Stomach (tissue), 19 donors: ENCODE measurements at places on chromosomes 2 and 18. TPM values are rescaled to one million over a fixed set of nuclear protein-coding genes. Genes with fewer than 3 reads are reported as not detected.
A peak's percentile ranks its signal among the peaks of the same experiment; 100 is the strongest.

DNA sequence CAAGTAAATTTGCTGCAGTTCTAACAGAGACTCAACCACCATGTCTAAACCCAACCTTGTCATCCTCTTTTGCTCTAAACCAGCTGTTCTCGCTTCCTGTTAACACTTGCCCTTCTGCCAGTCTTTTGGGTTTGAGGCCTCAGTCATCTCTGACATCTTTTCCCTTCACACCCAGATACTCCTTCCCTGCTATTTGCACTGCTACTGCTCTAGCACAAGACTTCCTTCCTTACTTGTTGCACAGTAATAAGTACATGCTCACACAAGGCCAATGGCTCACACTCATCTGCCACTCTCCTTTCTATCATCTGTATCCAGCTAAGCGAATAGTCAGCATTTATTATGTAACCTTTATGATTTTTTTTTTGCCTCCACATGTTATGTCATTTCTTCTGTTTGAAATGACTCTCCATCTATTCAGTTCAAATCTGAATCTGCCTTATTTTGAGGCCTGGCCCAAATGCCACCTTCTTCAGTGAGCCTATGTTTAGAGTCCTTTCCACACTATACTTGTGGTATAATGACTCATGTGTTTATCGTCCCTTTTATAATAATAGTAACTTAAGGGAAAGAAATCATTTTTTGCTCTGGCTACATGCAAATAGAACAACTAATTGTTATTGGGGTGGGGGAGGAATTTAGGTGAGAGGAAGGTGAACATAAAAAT is 22.5 kb upstream of the CDKL4 start:
- DNase-seq, result no peak

DNA sequence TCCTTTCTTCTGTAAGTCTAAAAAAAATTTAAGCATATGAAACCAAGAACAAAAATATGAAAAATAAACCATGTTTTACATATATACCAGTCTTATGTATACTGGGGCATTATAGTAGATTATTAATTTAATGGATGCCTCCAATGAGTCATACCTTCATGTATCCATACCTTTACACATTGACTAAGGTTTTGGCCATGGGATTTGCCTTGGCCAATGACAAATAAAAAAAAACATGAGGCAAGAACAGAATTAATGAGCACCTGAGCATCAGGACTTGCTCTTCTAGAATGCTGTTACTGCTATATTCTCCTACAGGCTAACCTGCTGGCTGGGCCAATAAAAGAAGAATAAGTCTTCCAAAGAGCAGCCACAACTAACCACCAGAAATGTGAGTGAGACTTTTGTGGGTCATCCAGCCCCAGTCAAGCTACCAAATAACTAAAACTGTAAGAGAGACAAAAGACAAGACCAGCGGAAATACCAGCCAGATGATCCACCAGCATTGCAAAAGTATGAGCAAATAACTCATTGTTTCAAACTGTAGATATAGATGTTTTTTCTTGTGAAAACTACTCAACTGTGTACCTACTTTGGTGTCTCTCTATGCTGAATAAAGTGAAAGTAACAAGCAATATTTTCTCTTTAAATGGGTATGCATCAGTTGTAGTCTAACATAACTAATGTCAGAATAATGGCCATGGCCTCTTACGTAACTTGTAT is 749.6 kb upstream of the VRK2 start:
- no peak for DNase-seq

GRCh38 chr2:27412419-27413152 is 3.2 kb upstream of the PPM1G start:
- DNase-seq, result no peak

DNA sequence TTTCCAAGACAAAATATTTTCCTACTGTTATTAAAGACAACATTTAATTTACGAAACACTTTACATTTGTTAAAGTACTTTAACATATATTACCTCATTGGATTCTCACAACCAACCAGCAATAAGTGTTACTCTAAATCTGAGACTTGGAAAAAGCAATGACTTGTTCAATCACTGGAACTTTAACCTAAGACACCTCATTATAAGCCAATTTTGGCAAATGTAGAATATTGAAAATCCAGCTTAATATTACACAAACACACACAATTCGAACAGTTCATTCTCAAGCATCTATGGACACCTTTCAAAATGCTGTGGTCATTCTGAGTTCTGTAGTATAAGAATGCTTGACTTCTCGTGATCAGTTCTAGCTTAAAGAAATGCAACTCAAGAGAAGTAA is 619.4 kb upstream of the CHAC2 start:
- DNase-seq, result no peak

DNA sequence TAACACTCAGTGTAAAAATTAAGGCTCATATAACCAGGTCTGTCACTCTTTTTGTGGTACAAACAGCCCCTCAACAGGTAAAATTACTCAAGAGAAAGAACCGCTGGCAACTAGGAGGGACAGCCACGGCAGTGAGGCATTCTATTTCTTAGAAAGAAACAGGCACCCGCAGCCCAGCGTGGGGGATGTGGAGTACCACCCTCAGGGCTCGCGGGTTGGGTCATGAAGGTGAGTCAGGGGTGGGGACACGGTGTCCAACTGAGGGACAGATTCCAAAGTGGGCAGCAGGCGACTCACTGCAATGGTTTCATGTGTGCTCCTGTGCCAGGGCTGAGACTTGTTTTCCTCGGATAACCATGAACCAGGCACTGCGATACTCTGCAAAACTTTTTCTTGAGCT is 129.4 kb downstream of the DTNB start:
- DNase-seq, result no peak

GRCh38 chr18:56492136-56492535 is 146.3 kb downstream of the TXNL1 start:
- no peak for DNase-seq

DNA sequence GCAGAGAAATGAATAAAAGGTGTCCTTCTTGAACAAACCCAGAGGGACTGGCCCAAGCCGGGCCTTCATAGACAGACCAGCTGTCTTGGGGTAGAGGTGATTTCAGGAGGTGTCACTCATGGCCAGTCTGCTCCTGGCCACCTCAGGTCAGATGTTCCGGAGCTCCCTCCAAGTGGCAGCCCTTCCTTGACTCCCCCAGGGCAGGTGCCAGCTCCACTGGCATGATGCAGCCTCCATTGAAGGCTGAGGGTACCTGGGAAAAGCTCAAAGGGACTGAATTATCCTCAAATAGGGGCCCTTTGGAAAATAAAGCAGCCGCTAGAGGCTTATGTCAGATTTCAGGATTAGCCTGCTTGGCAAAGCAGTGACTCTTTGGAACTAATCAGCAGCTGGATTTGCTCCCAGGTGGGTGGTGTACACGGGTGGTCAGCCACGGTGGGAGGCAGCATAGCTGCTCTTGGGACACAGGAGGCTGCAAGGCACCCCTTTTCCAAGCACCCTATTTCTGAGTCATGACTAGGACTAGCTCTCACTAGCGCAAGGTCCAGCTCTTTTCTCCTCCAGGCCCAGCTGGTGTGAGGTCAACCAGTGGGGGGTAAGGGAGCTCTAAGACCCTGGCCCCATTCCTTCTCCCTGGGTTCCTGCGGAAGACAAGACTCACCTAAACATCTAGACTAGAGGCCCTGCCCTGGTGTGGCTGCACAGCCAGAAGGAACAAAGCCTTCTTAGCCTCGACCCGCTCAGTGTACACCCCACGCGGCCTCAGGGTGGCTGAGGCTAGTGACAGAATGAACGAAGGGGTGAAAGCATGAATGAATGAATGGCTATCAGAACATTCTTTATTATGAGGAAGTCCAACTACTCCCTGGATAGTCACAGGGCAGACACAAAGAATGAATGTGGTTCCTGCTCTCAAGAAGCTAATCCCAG is 29.3 kb downstream of the HS1BP3 start:
- peak; percentile 20 for DNase-seq

DNA sequence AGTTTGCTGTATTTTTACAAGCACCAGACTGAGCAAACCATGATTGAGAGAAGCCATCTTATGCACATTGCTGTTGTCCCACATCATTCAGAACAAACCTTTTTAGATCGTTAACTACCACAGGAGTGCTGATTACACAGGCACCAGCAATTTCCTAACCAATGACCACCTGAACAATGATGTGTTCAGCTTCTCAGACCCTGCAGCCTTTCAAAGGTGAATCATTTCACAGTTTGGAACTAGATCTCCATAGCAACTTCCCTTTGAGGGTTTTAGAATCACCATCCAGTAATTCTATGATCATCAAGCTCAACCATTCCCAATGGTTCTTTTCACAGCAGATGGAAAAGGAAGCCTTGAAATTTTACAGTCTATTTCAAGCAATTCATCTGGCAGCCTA is 71.4 kb downstream of the OLA1 start:
- DNase-seq, result no peak

DNA sequence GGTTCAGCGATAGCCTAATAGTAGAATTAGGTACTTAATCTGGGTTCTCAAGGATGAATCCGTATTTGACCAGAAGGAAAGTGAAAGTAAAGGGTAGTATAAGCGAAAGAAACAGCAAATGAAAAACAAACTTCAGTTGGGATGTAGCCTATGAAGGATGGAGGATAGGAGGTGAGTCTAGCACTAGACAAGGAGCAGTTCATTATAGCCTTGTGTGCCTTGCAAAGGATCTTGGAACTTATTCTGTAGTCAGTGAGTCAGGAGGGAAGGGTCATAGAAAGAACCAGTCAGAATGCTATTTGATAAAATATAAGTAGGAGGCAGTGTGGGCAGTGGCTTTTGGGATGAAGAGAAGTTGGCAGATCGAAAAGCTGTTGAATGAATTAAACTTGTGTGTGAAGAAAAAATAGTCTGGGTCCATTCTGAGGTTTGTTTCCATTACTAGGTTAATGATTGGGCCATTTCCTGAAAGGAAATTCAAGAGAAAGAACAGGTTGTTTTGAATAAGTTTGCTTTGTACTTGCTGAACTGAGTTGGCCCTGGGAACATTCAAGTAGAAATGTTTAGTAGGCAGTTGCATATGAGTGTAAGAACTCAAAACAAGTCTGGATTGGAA is 48.5 kb downstream of the ANKRD12 start:
- DNase-seq, result no peak

DNA sequence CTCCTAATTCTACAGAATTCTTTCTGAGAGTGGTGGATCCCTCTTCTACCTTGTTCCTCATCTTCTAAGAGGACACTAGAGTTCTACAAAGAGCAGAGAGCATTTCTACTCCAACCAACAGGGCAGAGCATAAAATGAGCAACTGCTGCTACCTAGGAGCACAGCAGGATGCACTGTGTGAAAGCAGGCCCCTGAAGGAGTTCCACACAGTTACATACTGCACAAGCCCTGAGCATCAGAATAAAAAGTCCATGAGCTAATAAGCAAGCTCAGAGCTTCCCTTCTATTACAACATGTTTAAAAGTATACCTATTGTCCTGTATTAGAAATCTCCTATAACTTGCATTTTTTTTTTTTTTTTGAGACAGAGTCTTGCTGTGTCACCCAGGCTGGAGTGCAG is 8.4 kb downstream of the FHL2 start:
- DNase-seq, result no peak

DNA sequence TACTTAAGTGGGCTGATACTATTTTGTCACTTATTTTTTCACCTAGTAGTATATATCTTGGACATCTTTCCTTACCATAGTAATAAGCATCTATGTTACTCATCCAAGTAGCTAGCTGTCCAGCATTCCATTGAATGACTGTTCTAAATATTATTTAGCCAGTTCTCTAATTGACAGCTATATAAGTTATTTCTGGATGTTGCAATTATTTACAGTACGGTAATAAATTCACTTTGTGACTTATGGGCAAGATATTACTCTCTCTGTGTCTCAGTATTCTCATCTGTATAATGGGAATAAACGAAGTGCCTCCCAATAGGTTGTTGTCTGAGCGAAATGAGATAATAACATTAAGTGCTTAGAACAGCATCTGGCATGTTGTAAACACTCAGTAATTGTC is 46.6 kb upstream of the AGAP1 start:
- DNase-seq, result no peak

GRCh38 chr2:15955232-15955988 is 15.1 kb downstream of the MYCN start:
- no peak for DNase-seq

- DNase-seq, result no peak
These were observed 274.6 kb upstream of the SALL3 start for GRCh38 chr18:78704971-78705461.

GRCh38 chr18:58542426-58543159 is 86.3 kb downstream of the ALPK2 start:
- DNase-seq, result no peak

- DNase-seq, result no peak
These were observed 160.1 kb upstream of the BOD1L2 start for GRCh38 chr18:56986829-56987228.

GRCh38 chr2:181140928-181141327 is 160.5 kb downstream of the UBE2E3 start:
- DNase-seq, result no peak

GRCh38 chr2:202140522-202141252 is 67.6 kb downstream of the KIAA2012 start:
- no peak for DNase-seq

DNA sequence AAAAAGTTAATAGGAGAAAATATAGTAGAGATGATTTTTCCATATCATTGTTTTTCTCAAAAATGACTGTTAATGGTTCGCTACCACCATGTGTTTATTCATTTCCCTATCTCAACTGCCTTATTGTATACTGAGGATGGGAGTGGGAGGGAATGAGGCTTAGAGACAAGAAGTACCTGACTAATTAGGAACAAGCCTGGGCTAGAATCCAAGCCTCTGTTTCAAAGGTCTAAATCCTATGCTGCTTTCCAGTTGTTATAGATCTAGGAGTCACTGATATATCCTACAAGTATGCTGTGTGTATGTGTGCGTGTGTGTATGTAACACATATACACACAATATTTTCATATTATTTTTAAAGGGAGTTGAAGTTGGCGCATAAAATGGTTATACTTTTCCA is 465.9 kb downstream of the EPHA4 start:
- no peak for DNase-seq

DNA sequence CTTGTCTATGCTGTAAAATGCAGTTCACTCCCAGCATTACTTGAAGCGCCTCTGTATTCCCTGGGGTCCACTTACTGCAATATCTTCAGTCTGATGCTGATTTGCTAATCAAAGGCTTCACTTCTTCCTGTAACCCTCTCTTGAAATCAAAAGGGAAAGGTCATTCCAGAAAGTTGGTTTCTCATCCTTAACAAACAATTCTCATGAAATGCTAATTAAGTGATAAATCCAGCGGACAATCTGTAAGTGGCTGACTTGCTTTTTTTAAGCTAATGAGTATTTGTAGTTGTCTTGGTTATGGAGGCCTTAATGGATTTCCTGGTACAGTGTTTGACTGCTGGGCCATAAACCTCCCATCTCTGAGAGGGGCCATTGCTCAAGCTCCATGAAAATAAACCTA is 499.6 kb upstream of the HS6ST1 start:
- no peak for DNase-seq

- no peak for DNase-seq
These were observed 273.9 kb upstream of the EPAS1 start for GRCh38 chr2:46023165-46023854.

The ALK gene
- total RNA-seq, result not detected

The IL1F10 gene
- total RNA-seq, result not detected

The LAMA3 gene
- 41.5 TPM for total RNA-seq

The CAPN13 gene
- 54.3 TPM for total RNA-seq

The ACADL gene
- total RNA-seq, result 6.6 TPM

The GLS gene
- 230 TPM for total RNA-seq

The IGFBP5 gene
- 628 TPM for total RNA-seq

The TPRKB gene
- not detected for total RNA-seq

The REG3G gene
- not detected for total RNA-seq

The SPP2 gene
- not detected for total RNA-seq
